ENCODE measurements at places on chromosomes 5 and 9.

DNA sequence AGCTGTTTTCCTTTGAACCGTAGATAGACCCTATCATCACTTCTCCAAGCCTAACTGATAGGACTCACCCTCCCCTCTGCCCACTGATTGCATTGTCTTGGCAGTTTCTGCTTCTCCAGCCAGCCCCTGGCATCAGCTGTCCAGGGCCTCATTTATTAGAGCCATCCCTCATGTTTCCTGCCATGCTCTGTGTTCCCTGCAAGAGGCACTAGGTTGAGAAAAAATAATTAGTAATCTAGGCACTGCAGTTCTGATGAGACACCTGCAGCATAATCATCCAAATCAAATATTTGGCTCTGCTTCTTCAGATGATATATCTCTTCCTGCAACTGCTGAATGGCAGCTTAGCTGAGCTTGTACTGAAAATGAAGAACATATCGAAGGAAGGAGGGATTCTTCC, 303.0 kb upstream of the TLE4 start:
- no peak for DNase-seq

DNA sequence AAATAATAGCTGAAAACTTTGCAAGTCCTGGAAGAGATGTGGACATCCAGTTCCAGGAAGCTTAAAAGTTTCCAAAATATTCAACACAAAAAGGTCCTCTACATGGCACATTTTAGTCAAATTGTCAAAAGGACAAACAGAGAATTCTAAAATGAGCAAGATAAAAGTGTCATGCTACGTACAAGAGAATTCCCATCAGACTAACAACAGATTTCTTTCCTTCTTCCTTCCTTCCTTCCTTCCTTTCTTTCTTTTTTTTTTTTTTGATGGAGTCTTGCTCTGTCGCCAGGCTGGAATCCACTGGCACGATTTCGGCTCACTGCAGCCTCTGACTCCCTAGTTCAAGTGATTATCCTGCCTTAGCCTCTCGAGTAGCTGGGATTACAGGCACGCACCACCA, 39.3 kb downstream of the BTNL8 start:
- DNase-seq: no peak

DNA sequence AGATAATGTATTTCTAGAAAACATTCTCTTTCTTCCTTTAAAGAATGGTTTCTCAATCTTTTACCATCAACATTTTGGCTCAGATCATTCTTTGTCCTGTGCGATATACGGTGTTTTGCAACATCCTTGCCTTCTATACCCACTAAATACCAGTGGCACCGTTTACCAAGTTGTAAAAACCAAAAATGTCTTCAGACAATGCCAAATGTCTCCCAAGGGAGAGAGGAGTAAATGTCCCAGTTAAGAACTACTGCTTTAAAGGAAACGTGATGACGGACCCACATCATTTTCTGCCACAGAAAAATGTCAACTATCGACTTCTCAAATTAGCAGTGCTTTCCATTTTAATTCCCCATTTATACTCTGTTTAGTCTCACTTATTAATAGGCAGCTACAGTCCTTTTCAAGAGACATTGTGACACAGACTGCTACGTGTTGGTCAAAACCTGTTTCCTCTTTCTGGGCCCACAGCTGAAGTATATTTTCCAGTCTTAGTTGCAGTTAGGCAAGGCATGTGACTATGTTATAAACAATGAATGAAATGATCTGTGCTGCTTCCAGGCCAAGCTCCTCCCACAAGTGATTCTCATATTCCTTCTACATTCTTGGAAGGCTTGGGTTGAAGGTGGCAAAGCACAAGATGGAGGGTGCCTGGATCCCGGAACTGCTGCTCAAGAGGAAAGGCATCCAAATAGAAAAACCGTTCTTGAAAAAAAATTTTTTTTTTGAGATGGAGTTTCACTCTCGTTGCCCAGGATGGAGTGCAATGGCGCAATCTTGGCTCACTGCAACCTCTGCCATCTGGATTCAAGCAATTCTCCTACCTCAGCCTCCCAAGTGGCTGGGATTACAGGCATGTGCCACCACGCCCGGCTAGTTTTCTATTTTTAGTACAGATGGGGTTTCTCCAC, 8.8 kb downstream of the PRXL2C start:
- no peak for DNase-seq

- DNase-seq: peak; percentile 12
Observed at GRCh38 chr5:38994324-38994927, 79.8 kb downstream of the RICTOR start.

DNA sequence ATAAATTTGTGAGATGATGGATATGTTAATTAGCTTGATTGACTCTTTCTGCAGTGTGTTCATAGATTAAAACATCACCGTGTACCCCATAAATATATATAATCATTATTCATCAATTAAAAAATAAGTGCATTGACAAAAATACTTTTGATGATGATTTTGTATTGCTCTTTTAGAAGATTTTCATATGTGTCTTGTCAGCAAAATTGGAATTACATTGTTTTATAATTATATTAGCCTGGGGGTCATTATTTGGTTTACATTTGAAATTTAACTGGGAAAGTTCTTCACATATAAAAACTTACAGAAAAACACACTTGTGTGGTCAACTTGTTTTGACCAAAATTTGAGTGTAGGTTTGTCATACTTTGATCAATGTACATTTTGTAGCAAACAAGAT, 614.6 kb upstream of the ITGA1 start:
- DNase-seq: no peak

All from foreskin keratinocyte (primary cell).